Uterus (tissue), 4 donors: ENCODE measurements at places on chromosomes 3 and 15. TPM values are rescaled to one million over a fixed set of nuclear protein-coding genes. Genes with fewer than 3 reads are reported as not detected.

Gene SLC9C1
- 1.7 TPM for total RNA-seq

Gene MYLK
- 790 TPM for total RNA-seq

Gene IL12A
- not detected for total RNA-seq

Gene AHSG
- total RNA-seq, result not detected

Gene NIPA2
- total RNA-seq, result 6.5 TPM

Gene CAPN3
- 0.29 TPM for total RNA-seq

Gene MDFIC2
- not detected for total RNA-seq

Gene RTP1
- not detected for total RNA-seq

Gene BNC1
- total RNA-seq, result 0.59 TPM

Gene RFT1
- total RNA-seq, result 19.4 TPM

Gene CISH
- 12.3 TPM for total RNA-seq

Gene MASP1
- 25.3 TPM for total RNA-seq

Gene MNS1
- 2.3 TPM for total RNA-seq

Gene CYP8B1
- not detected for total RNA-seq

Gene FRMD5
- not detected for total RNA-seq

- DNase-seq, result no peak
Observed at GRCh38 chr3:44892689-44893088, 18.3 kb downstream of the TGM4 start.

GRCh38 chr15:56667517-56667916, 65.8 kb downstream of the ZNF280D start:
- no peak for DNase-seq

- peak; percentile 54 for DNase-seq
Observed at GRCh38 chr3:14467814-14468620, 65.6 kb downstream of the SLC6A6 start.

- DNase-seq, result no peak
Observed at GRCh38 chr15:48494631-48495030, 150.9 kb downstream of the FBN1 start.

DNA sequence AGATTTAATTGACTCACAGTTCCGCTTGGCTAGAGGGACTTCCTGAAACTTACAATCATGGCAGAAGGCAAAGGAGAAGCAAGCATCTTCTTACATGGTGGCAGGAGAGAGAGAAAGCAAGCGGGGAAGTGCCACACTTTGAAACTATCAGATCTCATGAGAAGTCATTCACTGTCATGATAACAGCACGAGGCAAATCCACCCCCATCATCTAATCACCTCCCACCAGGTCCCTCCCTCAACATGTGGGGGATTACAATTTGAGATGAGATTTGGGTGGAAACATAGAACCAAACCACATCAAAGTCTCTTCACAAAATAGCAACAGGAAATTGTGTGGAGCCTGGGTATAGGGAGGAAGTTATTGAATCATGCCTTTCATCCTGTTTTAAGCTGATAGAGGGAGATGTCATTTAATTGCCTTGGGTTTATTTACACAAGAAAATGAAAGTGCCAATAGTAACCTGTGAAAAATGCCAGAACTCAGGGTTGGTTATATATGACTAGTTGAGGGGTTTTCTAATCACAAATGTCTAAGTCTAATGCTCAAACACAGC, 624.8 kb upstream of the LMCD1 start:
- DNase-seq, result no peak

DNA sequence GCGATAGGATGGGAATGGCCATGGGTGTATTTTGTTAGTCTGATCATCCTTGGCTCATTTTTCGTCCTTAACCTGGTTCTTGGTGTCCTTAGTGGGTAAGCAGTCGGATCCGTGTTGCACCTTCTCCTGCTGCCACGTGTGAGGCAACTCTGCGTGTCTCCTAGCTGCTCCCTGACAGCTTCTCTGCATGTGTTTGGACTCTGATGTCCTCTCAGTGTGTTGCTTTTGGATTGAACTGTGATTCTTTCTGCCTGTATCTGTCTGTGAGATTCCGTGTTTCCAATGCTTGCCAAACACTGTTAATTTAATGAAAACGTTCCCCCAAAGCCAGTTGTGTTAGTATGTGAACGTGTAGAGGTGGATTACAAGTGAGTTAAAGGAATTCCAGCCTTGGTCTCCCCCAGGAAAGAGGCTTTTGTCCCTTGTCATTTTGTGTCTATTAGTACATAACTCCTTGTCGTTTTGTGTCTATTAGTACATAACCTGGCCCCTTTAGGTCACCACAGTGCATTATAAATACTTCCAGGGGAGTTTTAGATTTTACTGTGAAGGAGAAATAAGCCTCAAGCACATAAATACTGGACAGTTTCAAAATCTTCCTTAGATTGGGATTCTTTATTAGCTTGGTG, 172.4 kb downstream of the CHDH start:
- DNase-seq, result no peak

- no peak for DNase-seq
Observed at GRCh38 chr3:171348121-171348520, 112.1 kb downstream of the TNIK start.

GRCh38 chr3:168250415-168250861, 154.7 kb upstream of the GOLIM4 start:
- no peak for DNase-seq

DNA sequence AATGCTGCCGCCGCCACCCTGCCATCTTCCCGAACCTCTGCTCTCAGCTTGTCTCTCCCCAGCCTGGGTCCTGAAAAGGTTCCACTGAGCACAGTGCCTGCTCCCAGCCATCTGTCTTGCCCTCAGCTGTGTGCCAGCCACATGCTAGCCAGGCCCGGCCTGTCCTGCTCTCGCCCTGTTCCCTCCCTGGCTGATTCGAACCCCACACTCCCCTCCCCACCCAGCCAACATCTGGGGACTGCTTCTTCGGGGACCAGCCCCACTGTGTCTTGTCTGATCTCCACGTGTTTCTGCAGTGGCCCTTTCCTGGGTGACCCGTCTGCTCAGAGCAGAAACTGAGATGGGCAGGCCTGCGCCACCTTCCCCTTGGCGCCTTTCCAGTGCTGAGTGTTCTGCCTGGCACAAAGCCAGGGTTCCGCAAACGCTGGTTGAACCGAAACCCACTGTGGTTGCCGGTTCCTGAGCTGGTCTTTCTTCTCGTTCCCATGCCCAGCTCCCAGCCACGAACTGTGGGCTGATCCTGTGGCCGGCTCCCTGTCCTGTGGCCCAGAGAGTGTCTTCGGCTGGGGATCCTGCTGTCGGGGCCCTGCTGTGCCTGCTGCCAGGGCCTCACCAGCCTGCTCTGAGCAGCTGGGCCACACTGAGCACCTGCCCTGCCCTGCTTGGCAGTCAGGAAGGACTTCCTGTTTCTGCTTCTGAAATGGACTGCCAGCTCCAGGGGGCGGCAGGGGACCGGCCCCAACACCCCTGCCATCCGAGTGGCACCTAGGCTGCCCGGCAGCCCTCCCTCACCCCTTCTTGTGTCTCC, 62.7 kb upstream of the KLF13 start:
- peak; percentile 28 for DNase-seq

GRCh38 chr3:31448882-31449243, 83.9 kb upstream of the STT3B start:
- no peak for DNase-seq

GRCh38 chr3:9779075-9779593, 9.4 kb upstream of the CAMK1 start:
- no peak for DNase-seq

- DNase-seq, result no peak
Observed at GRCh38 chr3:40366203-40367162, 20.5 kb upstream of the ENTPD3 start.

DNA sequence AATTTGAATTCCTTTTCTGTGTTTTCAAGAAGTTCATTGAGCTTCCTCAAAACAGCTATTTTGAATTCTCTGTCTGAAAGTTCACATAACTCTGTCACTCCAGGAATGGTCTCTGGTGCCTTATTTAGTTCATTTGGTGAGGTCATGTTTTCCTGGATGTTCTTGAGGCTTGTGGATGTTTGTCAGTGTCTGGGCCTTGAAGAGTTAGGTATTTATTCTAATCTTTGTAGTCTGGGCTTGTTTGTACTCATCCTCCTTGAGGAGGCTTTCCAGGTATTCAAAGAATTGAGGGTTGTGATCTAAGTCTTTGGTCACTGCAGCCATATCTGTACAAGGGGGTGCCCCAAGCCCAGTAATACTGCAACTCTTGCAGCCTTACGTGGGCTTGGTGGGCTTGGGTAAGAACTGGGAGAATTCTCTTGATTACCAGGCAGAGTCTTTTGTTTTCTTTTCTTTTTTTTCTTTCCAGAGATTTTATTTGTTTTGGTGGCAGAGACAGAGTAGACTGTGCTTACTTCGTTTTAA, 19.3 kb upstream of the CCNDBP1 start:
- DNase-seq, result no peak

- DNase-seq, result no peak
Observed at GRCh38 chr3:186287711-186288110, 74.3 kb downstream of the DGKG start.

DNA sequence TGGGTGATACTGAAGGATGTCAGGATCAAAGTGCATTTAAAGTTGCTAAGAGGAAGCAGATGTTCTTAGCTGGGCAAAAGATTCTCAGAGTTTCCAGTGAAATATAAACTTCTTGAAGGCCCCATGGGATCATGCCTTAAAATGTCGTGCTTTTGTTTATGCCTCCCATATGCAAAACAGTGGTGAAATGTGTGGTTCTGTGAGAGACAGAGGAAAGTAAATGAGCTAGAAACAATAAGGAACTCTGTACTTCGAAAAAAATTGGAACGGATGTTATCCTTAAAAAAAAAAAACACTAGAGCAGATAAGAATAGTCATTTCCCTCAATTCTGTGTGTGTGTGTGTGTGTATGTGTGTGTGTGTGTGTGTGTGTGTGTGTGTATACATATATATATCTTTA, 497.0 kb upstream of the TBL1XR1 start:
- no peak for DNase-seq

GRCh38 chr3:61591300-61591699, 29.9 kb downstream of the PTPRG start:
- DNase-seq, result no peak

DNA sequence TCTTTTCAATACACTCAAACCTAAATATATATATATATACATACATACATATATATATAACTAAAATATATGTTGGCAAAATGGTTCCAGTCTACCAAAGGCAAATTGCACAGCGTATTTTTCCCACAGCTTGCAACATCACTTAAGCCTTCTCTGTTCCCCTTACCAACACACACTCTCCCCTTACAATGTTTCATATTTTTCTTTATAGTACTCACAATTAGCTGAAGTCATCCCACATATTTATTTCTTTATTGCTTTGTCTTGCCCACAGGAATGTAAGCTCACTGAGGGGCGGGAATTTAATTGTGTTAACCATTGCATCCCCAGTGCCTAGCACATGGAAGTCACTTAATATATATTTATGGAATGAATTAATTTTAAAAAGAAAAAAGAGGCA, 288.3 kb downstream of the ULK4 start:
- DNase-seq, result no peak

DNA sequence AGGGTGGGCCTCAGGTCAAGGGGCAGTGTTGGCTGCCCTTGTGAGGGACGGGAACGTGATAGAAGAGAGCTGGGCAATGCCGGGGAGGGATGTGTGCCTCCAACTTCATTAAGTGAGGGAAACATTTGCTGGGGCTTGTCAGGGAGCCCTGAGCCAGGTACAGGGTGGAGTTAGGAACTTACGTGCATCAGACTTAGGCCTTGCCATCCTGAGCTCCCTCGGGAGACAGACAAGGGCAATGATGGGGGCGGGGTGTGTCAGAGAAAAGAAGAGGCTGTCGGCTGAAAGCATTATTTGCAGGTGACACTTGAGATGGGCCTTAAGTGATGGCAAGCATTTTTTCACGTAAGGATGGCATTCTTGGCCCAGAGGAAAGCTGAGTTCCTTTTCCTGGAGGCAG, 1.6 kb downstream of the FAM131A start:
- no peak for DNase-seq

- no peak for DNase-seq
Observed at GRCh38 chr15:95990833-95991232, 339.7 kb upstream of the NR2F2 start.

- no peak for DNase-seq
Observed at GRCh38 chr3:31043184-31043819, 148.8 kb upstream of the GADL1 start.

GRCh38 chr3:188671971-188672370, 499.8 kb upstream of the TPRG1 start:
- no peak for DNase-seq

DNA sequence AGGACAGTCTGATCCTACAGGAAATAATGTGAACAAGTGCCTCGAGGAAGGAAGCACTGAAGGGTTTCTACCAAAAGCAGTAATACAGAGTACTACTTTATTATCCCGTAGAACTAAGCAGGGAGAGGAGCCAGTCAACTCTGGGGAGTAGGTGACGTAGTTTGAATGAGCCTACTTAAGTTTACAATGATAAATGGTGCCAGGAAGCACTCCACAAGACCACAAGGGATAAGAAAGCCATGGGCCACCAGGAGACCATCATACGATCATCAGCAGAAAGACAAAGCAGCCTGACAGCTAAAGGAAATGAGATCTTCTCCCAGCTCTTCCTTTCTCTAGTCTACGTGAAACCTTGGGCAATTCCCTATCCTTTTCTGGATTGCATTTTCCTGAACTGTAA, 27.3 kb downstream of the SST start:
- DNase-seq, result no peak

- DNase-seq, result no peak
Observed at GRCh38 chr3:171168086-171168485, 141.6 kb upstream of the SLC2A2 start.

DNA sequence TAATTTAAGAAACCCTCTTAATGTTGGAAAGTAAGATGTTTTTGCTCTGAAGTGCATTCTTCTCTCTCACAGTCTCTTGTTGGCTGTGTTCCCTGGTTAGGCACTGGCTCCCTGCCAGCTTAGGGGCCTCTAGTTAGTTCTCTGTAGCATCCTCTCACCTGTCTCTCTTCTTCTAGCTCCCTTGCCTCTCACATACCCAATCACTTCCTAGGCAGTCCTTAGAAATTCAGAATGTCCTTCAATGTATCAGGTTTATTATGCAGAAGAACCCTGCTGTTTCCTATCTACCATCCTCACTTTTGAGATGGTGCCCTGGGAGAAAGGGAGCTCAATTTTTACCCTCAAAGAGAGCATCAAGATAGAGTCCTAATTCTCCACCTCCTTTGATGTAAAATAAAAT, 36.2 kb upstream of the CPNE4 start:
- DNase-seq, result no peak

DNA sequence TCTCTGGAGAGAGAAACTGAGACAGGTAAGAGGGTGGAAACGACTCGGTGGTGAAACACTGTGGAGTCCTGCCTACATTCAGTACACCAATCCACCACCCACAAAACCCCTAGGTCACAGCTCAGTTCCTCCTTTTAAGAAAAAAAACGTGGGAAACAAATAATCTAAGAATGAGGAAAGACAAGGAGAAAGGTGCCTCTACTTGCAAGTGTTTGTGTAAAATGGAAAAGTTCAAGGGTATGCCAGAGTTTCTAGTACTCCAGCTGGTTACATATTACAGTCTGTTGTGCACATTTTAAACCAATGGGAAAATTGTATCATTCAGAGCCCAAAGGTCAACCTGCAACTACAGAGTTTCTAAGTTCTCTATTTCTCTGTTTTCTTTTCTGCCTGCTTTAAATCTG, 32.2 kb downstream of the HGD start:
- DNase-seq, result no peak

DNA sequence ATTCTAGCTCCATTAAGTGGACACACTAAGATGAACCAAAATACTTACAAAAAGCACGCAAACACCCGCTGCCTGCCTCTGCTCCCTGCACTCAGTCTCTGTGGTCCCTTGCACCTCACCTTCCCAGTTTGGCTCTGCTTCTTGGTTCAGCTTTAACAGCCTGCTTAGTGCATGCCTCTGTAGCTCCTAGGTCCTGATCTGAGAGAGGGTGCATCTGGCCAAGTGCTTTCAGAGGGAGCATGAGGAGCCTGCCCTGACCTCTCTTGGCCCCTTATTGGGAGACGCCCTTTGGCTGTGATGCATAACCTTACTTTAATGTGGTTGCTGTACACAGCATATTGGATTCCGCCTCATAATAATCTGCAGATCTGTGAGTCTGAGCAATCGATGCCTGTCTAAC, 21.2 kb upstream of the ATP10A start:
- DNase-seq, result no peak
